CD4-positive, alpha-beta T cell treated with Interleukin-15 for 1 hour (primary cell): ENCODE measurements at places on chromosomes 2 and 18.

DNA sequence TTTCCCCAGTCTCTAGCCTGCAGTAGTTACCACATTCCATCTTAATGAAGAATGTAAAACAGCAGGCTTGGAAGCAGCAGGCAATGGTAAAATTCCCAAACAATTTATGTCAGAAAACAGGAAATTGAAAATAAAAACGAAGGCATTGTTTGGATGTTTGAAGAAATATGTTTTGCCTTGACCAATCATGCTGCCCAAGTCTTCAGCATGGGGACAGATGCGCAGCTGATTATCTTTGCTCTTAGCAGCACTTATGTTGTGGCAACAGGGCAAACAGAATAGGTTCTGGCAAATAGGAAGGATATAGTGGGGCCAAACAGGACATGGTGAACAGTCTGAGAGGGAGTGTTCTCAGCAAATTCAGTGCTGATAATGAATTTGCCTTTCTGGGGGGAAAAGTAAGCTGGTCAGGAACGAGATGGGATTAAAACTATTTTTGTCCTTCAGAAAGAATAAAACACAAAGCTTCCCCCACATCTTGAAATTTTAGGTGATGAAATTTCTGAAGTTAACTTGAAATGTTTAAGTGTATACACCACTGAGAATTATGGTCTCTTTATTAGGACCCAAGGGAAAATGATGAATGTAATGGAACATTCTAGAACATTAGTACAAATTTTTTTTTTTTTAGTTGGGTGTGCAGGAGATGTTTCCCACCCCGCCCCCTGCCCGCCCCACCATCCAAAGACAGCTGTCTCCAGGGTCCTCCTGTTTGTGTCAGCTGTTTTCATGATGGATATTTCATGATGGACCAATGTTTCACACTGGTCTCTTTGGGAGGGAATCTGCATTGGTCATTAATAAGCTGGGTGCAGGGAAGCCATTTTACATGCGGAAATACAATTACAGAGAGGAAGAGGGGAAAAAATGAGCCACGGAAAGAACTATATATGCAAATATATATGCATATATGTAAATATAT, 239.5 kb upstream of the REV1 start:
- DNase-seq, result no peak

GRCh38 chr2:234960175-234961088, 8.6 kb downstream of the SH3BP4 start:
- no peak for DNase-seq

DNA sequence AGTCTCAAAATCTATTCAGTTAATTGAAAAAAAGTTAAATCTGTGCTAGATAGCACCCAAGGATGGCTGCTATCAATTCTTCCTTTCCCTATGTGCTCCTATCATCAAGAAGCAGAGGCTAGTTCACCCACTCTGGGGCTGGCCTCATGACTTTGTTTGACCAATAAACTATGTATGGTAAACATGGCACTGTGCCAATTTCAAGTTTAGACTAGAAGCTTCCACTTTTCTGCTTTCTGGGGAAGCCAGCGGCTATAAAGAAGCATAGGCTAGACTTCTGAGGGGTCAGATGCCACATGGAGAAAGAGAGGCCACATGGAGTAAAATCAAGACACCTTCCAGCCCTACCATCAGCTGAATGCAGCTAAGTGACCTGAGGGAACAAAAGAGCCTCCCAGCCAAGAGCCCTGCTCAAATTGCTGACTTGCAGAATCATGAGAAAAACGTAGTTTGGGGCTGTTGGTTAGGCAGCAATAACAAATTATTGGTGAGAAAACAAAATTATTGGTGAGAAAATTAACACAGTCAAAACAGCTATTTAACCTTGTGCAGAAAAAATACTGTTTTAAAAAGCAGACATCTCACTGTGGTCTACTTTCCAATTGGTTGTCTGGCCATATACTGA, 86.5 kb upstream of the SLC14A2 start:
- DNase-seq, result no peak

- no peak for DNase-seq
These were observed 9.3 kb upstream of the MPP4 start for GRCh38 chr2:201707753-201708152.

- DNase-seq, result no peak
These were observed 754 bp downstream of the ATG16L1 start for GRCh38 chr2:233252227-233252626.

DNA sequence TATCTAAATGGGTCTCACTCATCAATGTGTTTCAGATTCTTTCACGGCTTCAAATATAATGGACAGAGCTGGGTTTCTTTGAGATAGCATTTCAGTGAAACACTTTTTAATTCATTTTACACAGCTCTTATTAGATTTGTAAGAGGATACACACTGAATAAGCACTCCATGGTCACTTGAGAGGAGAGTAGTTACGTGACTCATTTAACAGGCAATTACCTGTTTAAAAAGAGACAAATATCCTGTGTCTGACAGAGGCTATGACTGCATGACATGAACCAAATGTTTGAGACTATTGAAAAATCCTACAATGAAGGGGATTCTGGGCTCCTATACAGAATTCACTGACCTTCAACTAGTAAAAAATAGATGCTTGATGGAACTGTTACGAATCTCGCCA, 786.9 kb downstream of the EPHA4 start:
- no peak for DNase-seq

DNA sequence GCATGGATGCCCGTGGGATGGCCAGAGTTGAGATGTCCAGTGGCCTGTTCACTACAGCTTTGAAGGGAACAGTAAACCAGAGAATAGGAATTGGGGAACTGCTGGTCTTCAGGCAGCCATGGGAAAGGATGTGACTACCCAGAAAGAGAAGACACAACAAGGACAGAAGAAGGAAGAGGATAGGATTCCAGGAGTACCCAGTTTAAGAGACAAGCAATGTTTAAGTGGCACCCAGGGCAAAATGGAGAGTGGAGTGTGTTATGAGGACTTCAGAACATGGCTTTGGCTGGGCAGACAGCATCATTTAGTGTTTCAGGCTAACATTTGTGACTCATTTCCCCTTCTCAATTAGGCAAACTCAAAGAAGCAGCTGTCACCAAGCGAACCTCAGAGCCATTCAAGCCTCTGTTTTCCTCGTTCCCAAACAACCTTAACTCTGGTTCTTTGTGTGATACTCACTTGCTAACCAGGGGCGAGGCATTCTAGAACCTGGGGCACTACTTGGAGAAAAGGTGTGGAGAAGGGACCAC, 4.0 kb upstream of the FAM124B start:
- no peak for DNase-seq

DNA sequence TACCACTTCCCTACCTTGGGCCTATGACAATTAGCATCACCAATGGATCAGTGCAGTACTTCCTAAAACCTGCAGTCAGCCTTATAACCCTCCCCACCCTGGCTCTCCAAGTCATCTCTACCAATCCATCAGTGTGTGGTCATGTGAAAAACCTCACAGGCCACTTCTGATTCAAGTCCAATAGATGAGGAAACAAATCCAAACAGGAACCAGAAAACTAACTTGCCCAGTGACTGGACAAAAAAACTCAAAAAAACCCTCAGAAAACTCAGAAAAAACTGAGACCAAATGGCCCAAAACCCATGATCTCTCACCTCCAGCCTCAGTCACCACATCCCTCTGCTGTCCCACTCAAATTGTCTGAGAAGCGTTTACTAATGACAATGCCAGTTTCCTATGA, 43.3 kb downstream of the TGFA start:
- peak; percentile 37 for DNase-seq

- DNase-seq, result no peak
These were observed 241.3 kb downstream of the RBM43 start for GRCh38 chr2:151020411-151020810.

- no peak for DNase-seq
These were observed 212.6 kb upstream of the ACVR2A start for GRCh38 chr2:147632198-147632597.

DNA sequence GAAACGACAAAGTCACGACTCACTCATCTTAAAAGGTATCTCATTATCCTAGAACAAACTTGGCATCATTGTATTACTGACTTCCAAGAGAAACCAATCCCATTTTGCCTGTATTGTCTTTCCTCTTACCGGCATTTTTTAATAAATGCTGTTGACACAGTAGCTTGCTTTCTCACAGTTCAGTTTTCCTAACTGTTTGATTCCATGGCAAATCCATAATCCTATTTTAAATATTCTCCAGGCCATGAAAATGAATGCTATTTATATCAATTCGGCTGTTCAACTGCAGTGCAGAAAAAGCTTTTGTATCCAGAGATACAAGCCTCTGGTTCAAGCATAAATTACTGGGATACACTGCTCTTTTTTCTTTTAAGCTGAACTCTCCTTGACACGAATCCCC, 1241.9 kb downstream of the DPP10 start:
- DNase-seq, result no peak

GRCh38 chr18:987325-988186, 82.9 kb downstream of the ADCYAP1 start:
- DNase-seq, result no peak

DNA sequence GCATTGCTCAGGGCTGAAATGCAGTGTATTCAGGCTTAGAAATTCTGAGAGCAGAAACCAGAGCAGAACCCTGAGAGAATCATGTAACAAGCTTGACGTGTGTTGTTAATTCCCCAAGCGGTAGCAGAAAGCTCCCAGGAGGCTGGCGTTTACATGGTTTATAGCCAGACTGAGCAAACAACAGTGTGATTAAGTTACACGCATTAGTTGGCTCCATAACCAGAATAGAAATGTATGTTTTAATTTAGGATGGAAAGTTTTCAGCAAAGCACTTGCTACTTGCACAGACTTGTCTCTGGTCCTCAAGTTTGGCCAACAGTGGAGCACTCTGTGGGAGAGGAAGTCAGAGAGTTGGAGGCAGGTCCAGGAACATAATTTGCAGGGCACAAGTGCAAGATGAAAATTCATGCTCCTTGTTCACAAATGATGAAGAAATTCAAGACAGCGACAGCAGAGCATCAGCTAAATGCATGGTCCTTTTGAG, 69.3 kb downstream of the MAPK4 start:
- DNase-seq, result no peak

DNA sequence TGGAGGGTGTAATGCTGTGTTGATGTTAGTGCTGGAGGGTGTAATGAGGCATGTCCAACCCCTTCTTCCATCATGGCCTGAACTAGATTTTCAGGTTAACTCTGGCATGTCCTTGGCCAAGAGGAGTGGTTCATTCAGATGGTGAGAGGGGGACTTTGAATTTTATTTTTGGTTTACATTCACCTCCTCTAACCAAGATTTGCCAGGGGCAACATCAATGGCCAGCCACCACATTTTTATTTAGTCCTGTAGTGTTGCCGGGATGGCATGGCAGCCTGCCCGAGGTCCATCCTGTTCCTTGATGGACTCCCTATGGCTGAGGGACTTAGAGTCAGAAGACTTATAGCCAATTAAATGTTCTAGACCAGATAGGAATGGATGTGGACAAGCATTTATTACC, 484.6 kb upstream of the HS6ST1 start:
- DNase-seq, result no peak

GRCh38 chr2:233822101-233822771, 32.1 kb downstream of the HJURP start:
- DNase-seq, result no peak

GRCh38 chr2:9008951-9009664, 5.6 kb upstream of the MBOAT2 start:
- DNase-seq, result no peak

DNA sequence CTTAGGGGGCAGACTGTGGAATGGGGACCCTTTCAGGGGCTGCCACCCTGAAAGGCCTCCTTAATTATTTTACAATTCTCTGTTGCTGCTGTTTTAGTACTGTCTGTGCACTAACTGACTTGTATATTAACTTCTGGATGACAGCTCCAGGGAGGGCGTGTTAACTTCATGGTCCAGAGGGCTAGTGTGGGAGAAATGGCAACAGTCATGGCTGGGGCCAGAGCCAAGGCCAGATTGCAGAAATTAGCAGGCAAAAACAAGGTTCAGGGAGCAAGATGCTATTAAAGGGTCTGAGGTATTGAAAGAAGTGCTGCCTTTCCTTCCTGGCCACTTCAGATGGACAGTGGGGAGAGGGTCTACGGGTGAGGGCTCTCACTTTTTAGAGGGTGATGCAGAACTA, 9.1 kb downstream of the WIPF1 start:
- DNase-seq, result no peak

- no peak for DNase-seq
These were observed 12.8 kb downstream of the SNED1 start for GRCh38 chr2:241011296-241011600.

DNA sequence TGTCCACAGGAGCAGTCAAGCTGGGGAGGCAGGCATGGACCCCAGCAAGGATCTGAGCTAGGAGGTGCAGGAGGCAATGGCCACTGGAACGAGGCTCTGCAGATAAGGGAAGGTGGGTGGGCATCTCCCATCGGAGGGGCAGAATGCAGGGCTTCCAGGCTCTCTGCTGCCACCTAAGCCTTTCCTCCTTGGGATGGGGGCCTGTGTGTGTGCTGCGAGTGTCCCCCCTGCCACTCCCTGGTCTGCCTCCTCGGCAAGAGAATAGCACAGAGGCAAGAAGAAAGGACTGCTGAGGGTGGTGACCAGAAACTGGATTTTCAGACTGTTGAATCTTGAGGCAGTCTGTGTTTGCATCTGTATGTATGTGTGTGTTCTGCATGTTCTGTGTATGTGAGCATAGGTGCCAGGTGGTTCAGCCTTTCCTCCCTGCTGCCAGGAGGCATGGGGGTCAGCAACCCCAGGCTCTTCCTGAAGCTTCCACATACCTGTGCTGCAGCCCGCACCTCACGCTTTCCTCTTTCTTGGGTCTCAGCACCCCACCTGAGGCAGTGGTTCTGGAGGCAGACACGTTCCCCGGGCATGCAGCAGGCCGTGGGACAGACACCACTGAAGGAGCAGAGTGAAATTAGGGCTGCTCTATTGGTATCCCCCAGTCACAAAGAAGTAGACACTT, 86.7 kb downstream of the EPAS1 start:
- no peak for DNase-seq

- DNase-seq, result peak; percentile 39
These were observed 1.3 kb upstream of the ACKR3 start for GRCh38 chr2:236568068-236568921.

GRCh38 chr18:500632-501405, at the start of gene COLEC12:
TSS of gene COLEC12 (minus strand) at chr18:500701. CDS start at chr18:500514, 187 bp downstream.
- no peak for DNase-seq

GRCh38 chr2:43762286-43762685, 11.6 kb upstream of the DYNC2LI1 start:
- no peak for DNase-seq

DNA sequence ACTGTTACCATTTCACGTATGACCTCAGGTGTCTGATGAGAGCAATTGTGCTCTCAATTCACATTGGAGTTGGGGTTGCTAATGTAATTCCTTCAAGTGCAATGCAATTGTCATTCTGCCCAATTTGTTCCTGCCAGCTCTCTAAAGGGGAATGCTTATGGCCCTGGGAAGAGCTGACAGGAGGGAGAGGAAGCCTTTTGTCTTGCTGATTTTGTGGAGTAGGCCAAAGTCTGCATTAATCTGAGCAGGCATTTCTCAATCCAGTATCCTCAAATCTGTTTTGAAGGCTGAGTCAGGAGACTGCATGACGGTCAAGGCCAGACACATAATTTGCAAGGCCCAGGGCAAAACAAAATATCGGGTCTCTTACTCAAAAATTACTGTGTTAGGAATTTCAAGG, 326.4 kb upstream of the SPHKAP start:
- DNase-seq, result no peak

GRCh38 chr18:54086046-54086802, 138.2 kb downstream of the MBD2 start:
- DNase-seq, result no peak

GRCh38 chr18:35443434-35443833, 54.3 kb downstream of the INO80C start:
- no peak for DNase-seq
